ENCODE measurements at places on chromosomes 3 and 15.

GRCh38 chr15:25736461-25736860 is 126.7 kb downstream of the ATP10A start:
- peak; percentile 54 for DNase-seq

GRCh38 chr3:135760581-135760980 is 204.9 kb upstream of the PPP2R3A start:
- DNase-seq, result no peak

DNA sequence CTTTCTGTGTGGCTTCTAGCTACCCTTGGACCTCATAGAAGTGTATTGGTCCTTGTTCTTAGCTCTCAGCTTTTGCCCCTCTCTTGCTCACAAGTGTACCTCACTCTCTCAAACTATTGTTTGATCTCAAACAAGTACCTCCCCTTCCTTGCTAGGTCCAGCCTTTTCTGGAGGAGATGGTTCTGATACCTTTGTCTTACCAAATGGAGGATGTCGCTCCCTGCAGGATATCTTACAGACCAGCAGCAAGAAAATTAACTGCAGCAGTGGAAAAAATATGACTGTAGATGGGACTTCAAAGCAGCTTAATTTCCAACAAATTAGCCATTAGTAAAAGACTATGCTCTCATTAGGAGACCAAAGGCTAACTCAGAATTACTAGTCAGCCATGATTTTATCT is 388.1 kb upstream of the ROBO2 start:
- DNase-seq, result no peak

- no peak for DNase-seq
These were observed 32.3 kb upstream of the ATP1B3 start for GRCh38 chr3:141844108-141844507.

DNA sequence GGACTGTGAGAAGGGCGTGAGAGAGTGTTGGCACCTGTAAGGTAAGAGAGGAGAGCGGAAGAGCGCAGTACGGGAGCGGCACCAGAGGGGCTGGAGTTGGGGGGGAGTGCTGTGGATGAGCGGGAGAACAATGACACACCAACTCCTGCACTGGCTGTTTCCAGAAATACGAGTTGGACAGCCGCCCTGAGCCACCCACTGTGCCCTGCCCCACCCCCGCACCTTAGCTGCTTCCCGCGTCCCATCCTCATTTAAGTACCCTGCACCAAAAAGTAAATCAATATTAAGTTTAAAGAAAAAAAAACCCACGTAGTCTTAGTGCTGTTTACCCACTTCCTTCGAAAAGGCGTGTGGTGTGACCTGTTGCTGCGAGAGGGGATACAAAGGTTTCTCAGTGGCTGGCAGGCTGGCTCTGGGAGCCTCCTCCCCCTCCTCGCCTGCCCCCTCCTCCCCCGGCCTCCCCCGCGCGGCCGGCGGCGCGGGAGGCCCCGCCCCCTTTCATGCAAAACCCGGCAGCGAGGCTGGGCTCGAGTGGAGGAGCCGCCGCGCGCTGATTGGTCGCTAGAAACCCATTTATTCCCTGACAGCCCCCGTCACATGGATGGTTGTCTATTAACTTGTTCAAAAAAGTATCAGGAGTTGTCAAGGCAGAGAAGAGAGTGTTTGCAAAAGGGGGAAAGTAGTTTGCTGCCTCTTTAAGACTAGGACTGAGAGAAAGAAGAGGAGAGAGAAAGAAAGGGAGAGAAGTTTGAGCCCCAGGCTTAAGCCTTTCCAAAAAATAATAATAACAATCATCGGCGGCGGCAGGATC is at the start of gene SOX2:
TSS of gene SOX2 (plus strand) at position 601 of the 811 bp plus-strand sequence. CDS start 436 bp downstream, outside the sequence.
- peak; percentile 77 for DNase-seq

DNA sequence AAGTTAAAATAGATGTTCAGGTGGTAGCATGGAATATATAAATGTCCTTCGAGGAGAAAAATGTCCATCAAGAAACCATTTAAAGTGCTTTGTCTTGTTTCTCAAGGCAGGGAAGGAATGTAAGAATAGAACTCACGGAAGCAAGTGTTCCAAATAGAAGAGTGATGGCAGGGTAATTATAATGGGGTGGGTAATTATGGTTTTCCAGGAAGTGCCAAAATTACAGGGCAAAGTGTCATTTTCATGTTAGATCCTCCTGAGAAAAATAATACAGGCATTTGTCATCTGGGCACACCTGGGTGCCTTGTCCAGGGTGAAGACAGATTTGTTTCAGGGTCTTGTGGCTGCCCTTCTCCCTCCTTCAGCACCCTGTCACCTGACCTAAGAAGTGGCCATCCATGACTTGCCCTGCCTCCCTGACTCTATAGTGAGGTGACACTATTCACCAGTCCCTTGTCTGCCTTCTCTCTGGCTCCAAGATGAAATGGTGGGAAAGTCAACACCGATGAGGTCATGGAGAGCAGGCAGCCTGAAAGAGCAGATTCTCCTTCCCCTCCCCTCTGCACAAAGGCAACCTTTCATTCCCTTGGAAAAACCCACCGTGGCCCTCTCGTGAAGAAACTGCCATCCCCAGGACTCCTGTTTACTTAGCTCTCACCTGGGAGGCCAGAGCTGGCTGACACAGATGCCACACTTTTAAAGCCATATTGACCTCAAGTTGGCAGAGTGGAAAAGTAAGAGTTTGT is 45.1 kb upstream of the AMOTL2 start:
- no peak for DNase-seq

DNA sequence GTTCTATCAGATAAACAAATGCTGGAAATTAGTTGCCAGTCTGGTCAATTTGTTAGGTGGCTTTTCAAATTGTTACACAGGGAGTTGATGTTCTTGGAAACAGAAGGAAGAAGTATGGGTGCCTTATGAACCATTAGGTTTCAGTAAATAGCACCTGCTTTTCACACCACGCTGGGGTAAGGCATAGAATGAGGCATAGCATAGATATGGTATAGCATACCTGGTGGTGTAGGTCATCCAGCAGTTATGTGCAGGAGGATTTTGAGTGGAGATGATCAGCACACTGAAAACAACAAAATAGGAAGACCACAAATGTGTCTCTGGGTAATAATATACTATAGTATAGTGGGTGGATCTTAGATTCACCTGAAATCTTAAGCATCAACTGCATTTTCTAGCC is 121.4 kb downstream of the GMPS start:
- no peak for DNase-seq

DNA sequence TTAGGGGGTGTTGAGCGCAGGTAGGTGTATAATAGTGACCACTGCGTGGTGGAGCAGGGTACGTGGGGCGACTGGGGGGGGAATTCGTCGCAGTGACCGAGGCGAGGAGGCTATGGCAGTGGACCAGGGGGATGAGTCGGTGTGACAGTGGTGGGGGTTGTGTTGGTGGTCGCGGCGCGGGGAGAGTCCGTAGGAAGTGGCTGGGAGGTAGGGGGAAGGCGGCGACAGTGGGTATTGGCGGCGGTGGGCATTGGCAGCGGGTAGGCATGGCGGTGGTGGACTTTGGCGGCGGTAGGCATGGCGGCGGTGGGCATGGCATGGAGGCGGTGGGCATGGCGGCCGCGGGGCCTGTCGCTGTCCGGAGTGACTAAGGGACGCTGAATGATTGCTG is 739 bp downstream of the SNRPN start:
- DNase-seq, result peak; percentile 19

DNA sequence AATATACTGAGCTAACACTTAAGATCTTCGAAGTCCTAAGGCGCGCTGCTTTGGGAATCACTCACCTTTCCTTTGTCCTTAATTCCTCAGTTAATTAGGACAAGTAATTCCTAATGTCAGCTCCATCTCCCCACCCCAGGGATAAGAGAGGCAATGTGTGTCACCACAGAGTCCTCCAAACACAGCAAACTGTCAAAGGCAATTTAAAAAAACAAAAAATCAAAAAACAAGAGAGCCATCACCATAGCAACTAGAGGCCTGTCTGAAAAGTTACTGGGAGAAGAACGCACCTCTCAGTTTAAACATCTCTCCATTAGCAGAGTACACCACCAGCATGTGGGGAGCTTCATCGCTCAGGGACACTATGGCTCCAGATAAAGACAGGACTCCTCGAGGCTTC is 101.7 kb downstream of the OSBPL10 start:
- no peak for DNase-seq

- no peak for DNase-seq
These were observed 46.4 kb upstream of the SLCO3A1 start for GRCh38 chr15:91807122-91807521.

GRCh38 chr15:69983696-69984265 is 113.9 kb downstream of the TLE3 start:
- no peak for DNase-seq

- no peak for DNase-seq
These were observed 67.1 kb downstream of the EXOG start for GRCh38 chr3:38563070-38563885.

- DNase-seq, result no peak
These were observed 1.8 kb downstream of the BCHE start for GRCh38 chr3:165835431-165835830.

- no peak for DNase-seq
These were observed 224.2 kb upstream of the TBL1XR1 start for GRCh38 chr3:177421481-177421785.

DNA sequence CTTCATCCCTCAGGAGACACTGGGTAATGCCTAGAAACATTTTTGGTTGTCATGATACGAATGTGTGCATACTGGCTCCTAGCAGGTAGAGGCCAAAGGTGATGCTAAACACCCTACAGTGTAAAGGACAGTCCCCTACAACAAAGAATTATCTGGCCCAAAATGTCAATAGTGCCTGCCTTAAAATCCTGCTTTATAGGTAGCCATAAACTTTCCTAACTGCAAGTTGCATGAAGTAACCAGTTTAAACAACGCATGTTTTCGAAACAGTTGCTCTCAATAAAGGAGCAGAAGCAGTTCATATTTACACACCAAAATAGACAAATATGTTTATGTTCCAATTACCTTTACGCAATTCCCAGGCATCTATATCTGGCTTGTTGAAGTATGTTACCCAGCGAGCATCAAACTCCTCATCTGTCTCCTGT is 9.1 kb downstream of the COX5A start:
- no peak for DNase-seq

GRCh38 chr3:17969985-17970568 is 227.6 kb upstream of the TBC1D5 start:
- peak; percentile 1 for DNase-seq

GRCh38 chr3:160755776-160756304 is at the start of gene PPM1L:
Gene PPM1L, plus strand, starts transcription at chr3:160756231.
- peak; percentile 76 for DNase-seq

- peak; percentile 15 for DNase-seq
These were observed 58.6 kb downstream of the MAP2K5 start for GRCh38 chr15:67601073-67601472.

- no peak for DNase-seq
These were observed 143.5 kb downstream of the ADAM10 start for GRCh38 chr15:58605931-58606530.

DNA sequence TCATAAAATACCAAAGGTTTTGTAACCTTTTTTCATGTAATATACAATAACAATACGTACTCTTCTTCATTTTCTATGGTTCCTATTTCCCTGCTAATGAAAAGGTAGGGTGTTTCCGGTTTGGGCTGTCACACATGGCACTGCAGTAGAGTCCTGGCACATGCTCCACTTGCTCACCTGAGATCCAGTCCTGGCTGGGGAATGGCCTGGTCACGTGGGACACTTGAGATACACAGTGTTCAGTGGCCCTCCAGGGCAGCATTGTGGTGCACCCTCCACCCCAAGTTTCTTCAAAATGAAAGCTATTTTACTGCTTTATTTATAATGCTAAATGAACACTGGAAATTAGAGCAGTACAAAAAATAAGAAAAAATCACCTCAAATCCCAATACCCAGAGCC is 23.2 kb downstream of the MRPS25 start:
- DNase-seq, result no peak

DNA sequence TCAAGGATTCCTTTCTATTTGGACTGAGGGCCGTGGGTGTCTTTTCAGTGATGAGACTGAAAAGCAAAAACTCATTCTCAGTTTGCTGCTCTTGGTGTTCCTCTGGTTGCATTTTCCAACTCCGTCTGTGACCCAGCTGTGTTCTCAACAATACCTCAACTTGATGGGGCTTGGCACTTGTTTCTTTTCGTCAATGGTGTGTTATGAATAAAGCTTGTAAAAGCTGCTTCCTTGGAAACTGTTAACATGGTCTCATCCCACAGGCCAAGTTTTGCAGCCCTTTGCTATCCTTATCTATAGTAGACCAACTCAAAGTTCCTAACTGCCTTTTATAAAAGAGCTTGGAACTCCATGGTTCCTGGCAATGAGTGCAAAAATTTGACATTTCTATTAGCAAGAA is 142.5 kb upstream of the UBE2E1 start:
- no peak for DNase-seq

- DNase-seq, result no peak
These were observed 59.7 kb upstream of the BDH1 start for GRCh38 chr3:197615430-197615829.

DNA sequence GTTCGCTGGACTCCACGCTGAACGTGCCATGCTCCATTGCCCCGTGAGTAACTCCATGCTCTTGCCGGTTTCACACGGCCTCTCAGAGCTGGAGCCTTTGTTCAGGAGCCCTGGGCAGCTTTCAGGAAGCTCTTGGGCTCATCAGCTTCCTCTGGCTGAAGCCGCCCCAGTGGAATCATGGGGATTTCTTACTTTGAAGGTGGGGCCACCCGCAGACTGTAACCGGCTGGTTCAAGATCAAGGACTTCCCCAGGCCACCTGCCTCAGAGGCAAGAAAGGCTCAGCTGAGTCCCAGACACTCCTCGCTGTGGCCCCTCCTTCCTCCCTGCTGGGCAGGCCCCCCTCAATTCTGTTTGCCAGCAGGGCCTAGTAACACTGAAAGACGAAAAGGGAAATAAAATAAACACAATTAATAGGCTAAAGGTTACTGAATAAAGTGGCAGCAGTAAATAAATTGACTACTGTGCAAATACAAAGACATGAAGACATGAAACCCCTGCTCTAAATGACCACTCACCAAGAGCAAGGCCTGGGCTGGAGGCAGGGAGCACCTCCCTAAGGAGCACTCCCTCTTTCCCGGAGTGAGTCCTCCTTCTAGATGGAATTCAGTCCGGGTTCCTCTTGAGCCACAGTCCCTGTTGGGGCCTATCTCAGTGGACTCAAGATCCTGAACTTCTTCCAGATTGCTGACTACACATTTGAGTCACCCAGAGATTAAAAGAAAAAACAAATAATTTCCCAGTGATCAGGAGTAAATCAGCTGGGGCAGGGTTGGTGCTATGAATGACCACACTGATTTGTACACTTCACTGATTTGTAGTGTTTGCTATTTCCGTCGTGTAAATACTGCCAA is 51.0 kb downstream of the ZDHHC19 start:
- peak; percentile 48 for DNase-seq

GRCh38 chr15:77571181-77571580 is 61.5 kb downstream of the LINGO1 start:
- no peak for DNase-seq

DNA sequence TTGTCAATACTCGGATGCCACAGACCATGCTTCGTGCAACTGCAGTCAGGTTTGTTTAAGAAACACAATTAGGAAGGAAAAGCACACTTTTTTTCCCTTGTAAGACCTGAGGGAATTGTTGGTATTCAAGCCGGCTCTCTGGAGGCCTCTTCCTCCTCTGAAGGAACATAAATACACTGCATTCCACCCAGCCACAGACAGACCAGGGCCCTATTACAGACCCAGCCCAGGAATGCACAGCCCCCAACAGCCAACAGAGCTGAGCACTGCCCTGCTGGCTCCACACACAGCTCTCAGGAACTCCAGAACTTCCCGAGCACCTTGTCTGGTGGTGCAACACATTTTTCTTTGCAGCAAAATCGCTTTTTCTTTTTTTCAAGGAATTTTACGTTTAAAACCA is 488.7 kb upstream of the PROK2 start:
- peak; percentile 86 for DNase-seq

All from adipocyte (in vitro differentiated cells).